ENCODE measurements at places on chromosomes 7 and 10.

DNA sequence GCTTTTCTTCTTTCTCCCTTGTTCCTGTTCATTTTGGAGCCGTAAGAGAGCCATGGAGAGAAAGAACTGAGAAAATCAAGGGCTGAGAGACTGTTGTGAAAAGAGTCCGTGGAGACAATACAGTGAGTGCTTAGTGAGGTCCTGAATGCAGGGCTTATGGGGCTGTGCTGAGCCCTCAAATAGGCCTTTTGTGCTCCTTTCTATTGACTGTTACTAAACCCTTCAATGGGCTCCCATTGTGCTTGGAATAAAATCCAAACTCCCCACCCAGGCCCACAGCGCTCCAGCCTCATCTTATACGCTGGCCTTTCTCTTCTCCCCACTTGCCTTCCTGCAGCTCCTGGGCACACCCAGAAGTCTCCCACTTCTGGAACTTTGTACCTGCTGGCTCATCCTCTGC lies 243.1 kb upstream of the HABP2 start:
- no peak for DNase-seq

GRCh38 chr7:17474724-17475344 lies 176.4 kb downstream of the AHR start:
- DNase-seq: no peak

DNA sequence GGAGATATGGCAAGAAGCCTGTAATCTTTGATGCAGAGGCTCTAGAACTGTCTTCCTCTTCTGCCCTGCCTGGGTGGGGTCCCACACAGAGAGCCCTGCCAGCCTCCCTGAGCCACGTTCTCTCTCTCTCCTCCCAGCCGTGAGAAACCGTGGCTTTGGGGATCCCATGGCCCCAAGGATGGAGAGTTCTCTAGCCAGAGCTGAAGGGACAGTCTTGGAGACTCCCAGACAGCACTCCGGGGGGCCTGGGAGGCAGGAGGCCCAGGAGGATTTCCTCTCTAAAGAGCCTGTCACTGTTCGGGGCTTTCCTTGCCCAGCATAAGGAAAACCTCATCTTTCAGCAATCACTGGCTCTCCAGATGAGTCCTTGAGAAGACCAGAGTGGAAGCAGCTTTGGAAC lies 227.1 kb downstream of the ARHGAP12 start:
- DNase-seq: no peak

DNA sequence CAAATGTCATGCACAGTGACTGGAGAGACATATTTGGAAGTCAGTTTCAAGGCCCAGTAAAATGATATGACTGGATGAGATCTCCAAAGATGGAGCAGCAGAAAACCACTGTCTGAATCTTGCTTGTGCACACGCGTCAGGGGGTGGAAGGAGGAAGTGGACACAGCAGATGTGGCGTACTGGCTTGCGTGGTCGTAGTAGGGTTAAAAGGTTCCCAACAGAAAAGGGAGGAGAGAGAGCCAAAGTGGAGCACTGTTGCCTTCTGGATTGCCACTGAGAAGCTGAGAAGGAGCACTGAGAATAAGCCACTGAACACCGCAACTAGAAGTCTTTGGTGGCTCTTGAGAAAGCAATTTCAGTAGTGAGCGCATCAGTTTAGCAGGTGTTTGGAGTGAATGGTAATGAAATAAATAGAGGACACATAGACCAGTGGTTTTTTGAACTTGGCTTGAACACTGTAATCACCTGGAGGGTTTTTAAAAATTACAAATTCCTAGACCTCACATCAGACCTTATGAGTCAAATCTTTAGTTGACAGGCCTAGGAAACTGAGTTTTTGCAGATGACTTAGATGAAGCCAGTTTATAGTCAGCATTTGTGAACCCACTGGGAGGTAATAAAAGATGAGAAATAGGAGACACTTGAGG lies 227.3 kb downstream of the PTEN start:
- no peak for DNase-seq

DNA sequence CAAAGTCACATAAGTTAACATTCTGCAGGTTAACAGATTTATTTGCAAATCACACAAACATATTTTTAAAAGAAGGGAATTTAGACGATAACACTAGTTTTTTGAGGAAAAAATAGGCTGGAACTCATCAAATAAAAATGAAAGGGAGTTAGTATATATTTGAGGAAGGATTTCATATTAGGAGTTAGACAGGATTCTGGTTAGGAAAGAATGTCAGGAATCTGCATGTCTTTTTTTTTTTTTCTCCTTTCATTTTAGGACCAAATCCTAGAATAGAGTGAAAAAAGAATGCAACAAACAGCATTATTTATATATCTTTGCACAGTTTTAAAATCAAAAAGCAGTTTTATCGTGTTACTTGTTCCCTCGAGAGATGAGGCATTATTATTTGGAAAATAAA lies 8.9 kb upstream of the TRDMT1 start:
- no peak for DNase-seq

DNA sequence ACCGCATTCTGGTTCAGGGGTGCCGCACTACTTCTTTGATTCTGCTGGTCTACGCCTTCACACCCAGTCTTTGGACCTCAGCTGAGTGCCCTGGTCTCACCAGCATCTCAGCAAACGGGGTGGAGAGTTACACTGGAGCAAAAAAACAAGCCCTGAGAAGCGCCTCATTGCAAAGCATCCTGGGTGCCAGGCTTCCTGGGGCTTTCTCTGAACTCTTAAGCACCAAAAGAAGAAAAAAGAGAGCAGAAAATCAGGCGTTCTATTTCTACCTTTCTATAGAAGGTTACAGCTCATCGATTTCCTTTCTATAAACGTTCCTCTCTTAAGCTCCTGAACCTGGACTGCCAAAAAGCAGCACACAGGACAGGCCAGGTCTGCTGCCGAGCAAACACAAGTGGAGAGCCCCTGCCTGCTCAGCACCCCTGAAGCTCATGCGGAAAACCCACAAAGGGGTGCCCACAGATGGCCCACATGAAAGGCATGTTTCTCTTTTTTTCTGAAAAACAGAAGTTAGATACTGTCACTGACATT lies 217.9 kb downstream of the SFMBT2 start:
- peak; percentile 70 for DNase-seq

Measured in CD4-positive, alpha-beta T cell treated with Interleukin-17A for 1 hour (primary cell).